HT-29 (cell line): ENCODE measurements at places on chromosomes 2 and 18.

DNA sequence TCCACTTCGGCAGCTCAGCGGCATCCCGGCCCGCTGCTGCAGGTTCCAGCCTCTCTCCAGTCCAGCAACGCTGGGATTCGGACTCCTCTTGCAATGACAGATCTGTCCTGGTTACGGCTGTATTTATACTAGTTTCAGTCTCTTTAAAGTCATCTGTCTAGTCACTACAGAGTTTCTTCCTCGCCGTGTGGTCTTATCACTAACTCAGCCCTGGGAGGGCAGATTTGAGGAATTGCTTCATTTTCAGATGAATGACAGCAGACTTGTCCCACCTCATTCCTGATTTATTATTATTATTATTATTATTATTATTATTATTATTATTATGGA is 2.2 kb downstream of the KLHL29 start:
- no peak for DNase-seq

DNA sequence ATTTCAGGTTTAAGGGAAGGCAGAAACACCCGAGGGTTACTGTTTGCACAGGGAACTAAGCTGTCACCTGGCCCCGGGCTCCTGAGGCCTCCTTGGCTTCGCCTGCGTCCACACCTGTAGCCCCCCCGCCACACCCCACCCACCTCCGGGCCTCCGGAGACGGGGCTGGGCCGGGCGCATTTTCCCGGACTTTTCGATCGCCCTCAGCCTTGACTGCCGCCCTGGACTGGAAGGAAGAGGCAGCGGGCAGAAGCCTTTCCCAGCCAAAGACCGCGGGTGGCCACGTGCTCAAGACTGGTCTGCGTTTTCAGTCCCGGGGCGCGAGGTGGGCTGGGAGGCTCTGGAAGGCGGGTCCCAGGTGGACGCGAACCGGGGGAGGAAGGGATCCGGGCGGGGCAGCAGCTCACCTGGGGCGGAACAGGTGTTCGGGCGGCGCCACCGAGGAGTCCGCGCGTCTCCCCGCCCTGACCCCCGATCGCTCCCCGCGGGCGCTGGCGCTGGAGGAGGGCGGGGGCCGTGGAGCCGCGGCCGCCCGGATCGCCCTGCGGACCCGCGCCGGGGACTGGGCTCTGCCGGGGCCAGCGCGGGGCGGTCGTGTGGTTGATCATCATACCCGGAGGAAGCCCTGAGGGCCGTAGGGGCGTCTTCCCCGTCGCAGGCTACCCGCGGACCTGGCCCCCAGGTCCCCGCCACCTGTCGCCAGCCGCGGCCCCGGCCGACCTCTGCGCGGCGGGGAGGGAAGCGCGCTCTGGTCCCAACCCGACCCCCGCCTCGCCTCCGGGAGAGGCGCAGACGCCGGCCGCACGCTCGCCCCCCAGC is 3.2 kb downstream of the ID2 start:
- peak; percentile 72 for DNase-seq

GRCh38 chr2:44928483-44929158 is 12.9 kb upstream of the SIX3 start:
- DNase-seq, result no peak

DNA sequence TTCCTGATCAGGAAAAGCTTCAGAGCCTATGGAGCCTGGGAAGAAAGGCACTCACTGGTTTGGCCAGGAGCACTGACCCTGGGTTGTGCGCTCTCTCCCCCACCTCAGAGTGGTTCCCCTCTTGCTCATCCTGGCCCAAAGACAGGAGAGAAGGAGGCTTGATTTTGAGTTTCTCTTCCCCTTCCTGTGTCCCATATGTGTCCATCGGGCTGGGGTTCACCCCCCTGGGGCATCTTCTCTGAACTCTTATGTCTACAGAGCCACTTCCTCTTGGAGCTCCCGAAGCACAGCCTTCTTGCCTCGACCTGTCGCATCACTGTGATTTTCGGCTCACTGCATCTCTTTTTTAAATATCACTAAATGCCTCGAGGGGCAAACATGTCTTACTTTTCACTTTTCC is 692.3 kb downstream of the RNF144A start:
- DNase-seq, result no peak

DNA sequence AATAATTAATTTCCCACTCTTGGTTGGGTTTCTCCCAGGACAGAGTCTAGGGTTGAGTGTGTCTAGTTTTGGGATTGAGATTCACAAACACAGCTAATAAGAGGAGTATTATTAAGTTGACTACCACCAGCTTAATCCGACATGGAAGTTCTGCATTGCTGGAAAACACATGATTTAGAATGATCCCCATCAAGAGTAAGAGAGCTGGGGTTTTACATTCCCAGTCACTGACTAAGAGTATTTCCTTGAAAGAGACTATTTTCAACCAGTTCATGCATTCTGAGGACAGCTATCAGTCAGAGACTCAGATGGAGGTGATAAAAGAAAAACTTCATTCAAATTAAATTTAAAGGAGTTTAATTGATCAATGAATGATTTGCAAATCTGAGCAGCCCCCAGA is 334.6 kb upstream of the LRATD1 start:
- DNase-seq, result no peak

- no peak for DNase-seq
Measured at GRCh38 chr2:43288417-43289305, 62.3 kb upstream of the ZFP36L2 start.

DNA sequence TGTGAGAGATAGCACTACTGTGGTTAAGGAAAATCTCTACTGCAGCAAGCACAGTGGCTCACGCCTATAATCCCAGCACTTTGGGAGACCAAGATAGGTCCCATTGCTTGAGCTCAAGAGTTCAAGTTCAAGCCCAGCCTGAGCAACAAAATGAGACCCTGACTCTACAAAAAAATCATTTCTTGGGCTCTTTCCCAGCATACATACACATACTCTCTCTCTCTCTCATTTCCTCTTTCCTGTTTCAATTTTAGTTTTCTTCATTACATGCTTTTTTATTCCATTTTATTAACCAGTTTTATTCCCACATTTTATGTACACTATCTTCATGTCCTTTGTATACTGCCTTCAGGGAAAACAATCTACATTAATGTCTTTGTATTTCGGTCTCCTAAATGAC is 14.6 kb downstream of the WDR33 start:
- DNase-seq, result no peak

- no peak for DNase-seq
Measured at GRCh38 chr2:216773072-216773471, 77.7 kb upstream of the IGFBP5 start.

GRCh38 chr2:121346859-121347258 is 61.9 kb upstream of the TFCP2L1 start:
- no peak for DNase-seq

GRCh38 chr2:145563741-145564615 is 1044.1 kb upstream of the ZEB2 start:
- no peak for DNase-seq

DNA sequence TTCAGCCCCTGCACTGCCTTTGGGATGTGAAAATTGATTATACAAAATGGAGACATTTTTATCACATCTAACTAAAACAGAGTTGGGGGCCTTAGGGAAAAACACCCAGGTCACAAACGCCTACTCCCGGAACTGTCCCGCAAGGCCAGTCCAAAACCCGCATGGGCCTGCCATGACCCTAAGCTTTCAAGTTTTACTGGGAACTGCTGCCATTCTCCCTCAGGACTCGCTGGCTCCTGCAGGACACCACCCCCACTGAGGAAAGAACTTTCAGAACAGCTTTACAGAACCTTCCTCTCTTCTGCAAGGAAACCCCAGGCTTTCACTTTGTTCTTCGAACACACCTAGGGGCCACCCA is 320.4 kb upstream of the HS6ST1 start:
- DNase-seq, result no peak

- no peak for DNase-seq
Measured at GRCh38 chr2:143965493-143966164, 554.3 kb downstream of the ZEB2 start.

DNA sequence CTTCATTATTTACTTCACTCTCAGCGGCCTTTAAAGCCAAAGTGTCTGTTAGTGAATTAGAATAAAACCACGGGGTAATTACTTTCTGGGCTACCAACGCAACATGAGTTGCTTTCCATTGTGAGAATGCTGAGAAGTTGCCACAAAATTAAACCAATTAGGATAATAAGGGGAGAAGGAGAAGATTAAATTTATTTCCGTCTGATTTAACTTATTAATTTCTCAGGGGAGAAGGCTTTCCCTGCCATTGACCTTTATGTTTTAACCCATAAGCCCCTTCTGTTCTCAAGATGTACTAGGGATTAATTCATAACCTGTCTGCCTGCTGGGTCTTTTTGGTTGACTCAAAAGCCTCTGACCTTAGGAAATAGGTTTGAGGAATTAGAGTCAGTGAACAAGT is 42.3 kb upstream of the IGFBP5 start:
- DNase-seq, result no peak
